ENCODE measurements at places on chromosomes 11 and 22.

GRCh38 chr11:94876645-94877442 is 96.5 kb downstream of the CWC15 start:
- peak; percentile 46 for DNase-seq

- DNase-seq: no peak
Observed at GRCh38 chr22:40746428-40747220, 67.3 kb downstream of the MCHR1 start.

- no peak for DNase-seq
Observed at GRCh38 chr11:65401073-65401802, 14.8 kb downstream of the FRMD8 start.

- peak; percentile 23 for DNase-seq
Observed at GRCh38 chr22:28773461-28773867, 969 bp downstream of the CCDC117 start.

GRCh38 chr11:36399745-36400144 is 103.7 kb downstream of the PRR5L start:
- DNase-seq: no peak

- no peak for DNase-seq
Observed at GRCh38 chr11:30753994-30754393, 167.8 kb upstream of the MPPED2 start.

DNA sequence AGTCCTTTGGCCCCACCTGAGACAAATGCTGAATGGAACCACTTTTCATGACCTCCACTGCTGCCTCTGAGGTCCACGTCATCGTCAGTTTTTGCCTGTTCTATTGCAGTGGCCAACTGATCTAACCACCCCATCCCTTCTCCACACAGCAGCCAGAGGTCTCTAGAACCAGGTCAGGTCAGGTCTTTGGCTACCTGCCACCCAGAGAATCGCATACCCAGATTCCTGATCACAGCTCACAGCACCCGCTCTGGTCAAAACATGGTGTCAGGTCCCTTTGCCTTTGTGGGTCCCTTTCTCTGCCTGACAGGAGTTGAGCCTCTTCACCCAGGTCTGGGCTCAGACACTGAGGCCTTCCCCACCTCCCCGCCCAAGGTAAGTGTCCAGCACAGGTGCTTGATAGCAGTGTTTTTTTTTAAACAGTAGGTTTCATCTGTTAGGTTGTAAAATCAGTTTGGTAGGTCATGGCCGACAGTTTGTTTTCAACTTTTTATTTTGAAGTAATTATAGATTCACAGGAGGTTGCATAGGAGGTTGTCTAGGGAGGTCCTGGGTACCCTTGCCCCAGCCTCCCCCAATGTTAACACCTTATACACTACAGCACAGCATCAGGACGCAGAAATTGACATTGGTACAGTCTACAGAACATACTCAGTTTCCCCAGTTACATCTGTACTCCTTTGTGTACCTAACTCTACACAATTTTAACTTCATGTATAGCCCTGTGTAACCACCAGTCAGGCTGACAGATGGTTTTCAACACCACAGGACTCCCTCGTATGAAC is 6.9 kb downstream of the C22orf39 start:
- no peak for DNase-seq

DNA sequence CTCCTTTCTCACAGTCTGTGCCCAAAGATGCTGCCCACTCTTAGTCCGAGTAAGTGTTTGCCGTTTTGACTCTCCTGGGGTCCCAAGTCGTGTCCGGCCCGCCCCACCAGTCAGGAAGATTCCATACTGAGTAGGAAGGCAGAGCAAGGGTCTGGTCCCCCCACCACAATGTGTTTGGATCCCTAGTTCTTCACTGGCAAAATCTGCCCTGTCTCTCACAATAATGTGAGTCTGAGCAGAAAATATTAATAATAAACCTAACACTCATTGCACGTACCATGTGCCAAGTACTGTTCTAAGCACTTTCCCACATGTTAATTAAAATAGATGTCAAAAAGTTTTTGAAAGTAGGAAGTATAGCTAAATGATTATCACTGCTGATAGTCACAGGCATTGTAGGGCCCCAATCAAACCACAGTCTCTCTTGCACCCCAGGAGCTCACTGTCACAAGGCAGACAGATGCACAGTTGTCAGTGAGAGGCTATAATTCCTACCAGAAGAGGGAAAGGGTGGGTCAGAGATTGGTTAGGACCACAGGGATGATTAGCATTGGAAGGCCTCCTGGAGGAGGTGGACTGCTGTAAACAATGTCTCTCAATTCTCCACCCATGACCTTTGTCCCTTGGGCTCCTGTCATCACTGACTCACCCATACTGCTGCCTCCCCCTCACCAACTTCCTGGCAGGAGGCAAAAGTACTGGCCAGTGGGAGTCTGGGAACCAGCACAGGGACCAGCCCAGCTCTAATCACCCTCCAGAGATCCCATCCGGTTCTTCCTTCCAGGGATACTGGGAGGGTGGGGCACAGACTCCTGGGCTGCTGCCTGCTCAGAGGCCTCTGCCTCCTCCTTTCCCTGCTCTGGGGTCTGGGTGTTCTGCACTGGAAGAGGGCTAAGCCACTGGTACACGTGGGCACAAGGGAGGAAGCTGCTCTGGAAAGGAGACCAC is 1.0 kb upstream of the POLD4 start:
- no peak for DNase-seq

- DNase-seq: no peak
Observed at GRCh38 chr22:50671641-50672040, 982 bp upstream of the SHANK3 start.

DNA sequence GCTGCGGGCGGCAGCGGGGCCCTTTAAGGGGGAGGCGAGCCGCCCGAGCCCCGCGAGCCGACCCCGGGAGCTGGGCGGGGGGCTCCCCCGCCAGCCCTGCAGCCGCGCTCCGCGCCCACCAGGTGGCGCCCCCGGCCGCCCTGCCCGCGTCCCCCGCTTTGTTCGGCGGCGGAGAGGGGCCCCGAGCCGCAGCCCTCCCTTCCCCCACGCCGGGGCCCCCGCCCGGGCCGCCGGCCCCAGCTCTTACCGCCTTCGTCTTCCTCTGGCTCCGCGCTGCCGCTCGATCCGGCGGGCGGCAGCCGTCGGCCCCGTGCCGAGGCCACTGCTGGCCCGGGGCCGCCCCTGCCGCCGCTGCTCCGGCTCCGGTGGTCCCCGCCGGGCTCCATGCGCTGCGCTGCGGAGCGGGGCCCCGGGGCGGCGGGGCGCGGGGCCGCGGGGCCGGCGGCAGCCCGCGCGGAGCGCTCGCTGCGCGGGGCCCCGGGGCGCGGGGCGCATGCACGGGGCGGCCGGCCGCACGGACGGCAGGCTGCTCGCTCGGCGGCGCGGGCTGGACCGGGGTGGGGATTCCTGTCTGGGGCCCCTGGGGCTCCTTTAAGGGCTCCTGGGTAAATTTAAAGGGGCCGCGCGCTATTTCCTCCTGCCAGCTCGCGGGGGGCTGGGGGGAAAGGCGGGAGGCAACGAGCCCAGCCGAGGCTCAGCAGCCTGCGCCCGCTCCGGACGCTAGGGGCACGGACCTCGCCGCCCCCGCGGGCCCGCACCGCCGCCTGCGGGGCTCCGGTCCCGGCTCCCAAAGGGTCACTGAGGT is at the start of gene ZFTA:
Gene ZFTA, minus strand, starts transcription at position 539 of the 805 bp plus-strand sequence. Its CDS starts 153 bp downstream, at position 386.
- DNase-seq: peak; percentile 84

DNA sequence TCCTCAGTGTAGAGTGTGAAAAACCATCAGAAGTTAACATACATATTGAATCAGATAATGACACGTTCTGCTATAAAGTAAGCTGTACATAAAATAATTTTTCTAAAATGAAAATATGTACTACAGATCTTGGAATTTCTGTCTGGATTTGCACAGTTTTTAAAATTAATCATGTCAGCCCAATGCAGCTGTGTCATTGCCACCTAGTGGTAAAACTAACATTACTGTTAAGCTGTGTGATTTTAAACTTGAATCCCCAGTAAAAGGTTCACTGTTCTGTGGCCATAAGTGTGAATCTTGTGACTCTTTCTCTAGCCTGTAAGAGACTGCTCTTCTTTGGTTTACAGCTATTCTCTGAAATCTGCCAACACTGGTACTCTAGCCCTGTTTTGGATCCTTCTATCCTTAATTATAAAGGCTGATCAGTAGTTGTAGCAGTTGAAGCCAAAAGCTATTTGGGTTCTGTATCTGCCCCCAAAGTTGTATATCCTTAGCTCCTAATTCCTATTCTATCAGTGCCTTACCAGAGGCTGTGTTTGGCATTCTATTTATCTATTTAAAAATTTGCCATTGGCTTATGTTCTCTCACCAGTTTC is 4.0 kb downstream of the JRKL start:
- no peak for DNase-seq
